Fibroblast of mammary gland (primary cell): ENCODE measurements at places on chromosomes 13 and 19.
A peak's percentile ranks its signal among the peaks of the same experiment; 100 is the strongest.

- peak; percentile 48 for DNase-seq
Observed at GRCh38 chr13:111474136-111475002, 153.9 kb downstream of the TEX29 start.

DNA sequence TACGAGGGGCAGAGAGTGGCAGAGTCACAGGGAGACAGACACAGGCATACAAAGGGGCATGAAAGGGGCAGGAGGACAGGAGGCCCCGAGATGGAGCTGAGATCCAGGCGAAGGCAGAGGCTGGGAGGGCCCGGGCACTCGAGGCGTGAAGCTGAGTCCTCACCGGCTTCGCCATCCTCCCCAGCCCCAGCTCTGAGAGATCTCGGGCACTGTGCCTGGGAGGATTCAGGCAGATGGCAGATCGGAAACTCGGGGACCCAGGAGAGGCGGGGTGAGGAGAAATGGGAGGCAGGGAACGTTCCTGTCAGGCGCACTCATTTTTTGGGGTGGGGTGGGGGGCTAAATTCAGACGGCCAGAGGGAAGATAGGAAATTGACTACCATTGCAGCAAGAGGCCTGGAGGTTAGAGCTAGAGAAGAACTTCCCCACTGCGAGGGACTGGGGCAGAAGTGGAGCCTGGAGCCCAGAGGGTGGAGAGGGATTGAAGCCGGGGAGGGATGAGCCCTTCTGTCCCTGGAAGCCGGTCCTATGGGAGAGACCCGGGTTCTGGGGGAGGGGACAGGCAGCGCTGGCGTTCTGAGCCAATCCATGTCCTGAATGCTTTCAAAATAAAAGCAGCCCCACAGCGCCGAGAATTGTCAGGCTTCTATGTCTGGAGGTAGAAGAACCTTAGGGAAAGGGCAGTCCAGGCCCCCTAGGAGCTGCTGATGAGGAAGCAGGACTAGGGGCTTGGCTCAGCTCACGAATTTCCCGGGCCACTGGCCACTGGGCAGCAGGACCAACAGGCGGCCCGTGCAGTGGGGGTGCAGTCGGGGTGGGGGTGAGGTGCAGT, 12.6 kb downstream of the LRRC4B start:
- DNase-seq = no peak

DNA sequence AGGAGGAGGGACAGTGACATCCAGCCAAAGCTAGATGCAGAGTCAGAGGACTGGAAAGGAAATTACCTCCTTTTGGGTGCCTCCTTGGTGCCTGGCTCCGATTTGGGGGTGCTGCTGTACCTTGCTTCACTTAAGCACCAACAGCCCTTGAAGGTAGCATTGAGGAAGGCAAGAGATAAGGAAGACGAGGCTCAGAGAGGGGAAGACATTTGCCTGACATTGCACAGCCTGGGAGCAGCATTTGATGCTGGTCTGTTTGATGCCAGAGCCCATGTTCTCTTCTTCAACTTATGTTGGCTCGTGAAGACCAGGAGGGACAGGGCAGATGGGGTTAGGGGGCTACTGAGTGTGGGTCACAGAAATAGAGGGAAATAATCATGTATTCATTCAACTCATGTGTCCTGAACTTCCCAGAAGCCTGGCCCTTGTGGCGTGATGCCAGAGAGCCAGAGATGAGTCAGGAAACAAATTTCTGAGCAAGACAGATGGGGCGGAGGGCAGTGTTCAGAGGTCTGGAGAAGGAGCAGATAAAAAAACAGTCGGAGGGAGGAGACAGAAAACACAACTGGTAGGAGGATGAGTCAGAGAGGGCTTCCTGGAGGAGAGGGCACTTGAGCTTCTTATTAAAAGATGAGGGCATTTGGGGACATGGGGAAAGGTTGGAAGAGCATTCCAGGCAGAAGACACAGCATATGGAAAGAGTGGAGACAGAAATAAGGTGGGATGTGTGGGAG, 3.0 kb upstream of the C19orf81 start:
- peak; percentile 88 for DNase-seq

DNA sequence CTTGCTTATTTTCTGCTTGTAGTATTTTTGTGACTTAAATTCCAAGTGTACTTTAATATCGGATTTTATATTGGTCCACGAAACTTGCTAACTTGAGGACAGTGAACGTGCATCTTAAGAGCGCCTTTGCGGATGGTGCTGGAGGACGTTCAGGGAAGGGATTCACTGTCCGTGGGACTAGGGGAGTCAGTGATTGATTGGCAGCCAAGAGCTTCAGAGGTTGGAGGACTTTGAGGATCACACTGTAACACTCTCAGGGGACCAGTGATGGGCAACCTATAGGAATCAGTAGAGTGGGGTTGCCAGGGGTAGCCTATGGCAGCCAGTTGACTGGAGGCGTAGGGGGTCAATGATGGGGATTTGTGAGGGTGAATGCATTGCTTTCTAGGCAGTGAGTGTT, 516 bp downstream of the ZNF175 start:
- DNase-seq = no peak

DNA sequence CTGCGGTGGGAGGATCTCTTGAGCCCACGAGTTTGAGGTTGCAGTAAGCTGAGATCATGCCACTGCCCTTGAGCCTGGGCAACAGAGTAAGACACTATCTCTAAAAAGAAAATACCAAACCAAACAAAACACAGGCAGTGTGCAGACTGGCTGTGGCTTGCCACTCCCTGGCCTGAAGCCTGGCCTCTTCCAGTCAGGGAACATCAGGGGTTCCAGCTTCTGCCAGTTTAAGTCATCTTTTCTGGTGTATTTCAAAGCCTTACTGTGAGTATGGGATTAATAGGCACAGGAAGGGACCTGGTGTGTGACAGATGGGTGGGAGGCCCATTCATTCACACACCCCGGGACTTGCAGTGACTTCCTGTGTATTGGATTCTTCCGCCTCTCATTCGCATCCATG, 27.0 kb upstream of the F2RL3 start:
- DNase-seq = no peak

GRCh38 chr19:3186160-3186688, 494 bp downstream of the NCLN start:
- DNase-seq = peak; percentile 14

DNA sequence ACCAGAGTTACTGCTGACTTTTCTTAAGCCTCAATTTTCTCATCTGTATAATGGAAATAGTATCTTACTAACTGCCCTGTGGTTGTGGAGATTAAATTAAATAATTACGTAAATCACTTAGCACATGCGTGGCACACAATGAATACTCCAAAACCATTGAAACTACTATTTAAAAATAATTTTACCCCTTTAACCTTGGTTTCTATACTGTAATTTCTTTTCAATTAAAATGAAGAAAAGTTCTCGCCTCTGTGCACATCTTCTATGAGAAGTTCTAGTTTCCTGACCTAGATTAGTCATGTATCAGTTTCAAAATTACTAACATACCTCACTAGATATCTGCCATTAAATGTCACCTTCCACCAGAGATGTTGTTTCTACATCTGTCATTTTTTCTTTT, 5.7 kb downstream of the SLITRK1 start:
- DNase-seq = no peak

DNA sequence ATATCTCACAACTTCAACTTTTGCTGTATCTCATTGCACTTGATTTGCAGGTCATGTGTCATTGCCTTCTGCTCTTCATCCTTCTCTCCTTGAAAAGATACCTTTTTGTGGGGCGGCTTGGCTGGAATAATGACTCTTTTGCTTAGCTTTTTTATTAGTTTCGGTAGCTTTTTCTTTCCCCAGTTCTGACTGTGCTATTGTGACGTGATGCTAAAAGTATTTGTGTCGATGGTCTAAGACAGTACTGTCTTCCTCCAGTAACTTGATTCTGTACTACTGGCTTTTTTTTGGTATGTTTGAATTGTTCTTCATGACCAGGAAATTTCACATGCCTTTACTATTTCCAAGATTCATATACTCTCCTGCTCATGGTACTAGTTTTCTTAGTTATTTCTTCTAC, 63.1 kb downstream of the SLITRK1 start:
- peak; percentile 36 for DNase-seq

DNA sequence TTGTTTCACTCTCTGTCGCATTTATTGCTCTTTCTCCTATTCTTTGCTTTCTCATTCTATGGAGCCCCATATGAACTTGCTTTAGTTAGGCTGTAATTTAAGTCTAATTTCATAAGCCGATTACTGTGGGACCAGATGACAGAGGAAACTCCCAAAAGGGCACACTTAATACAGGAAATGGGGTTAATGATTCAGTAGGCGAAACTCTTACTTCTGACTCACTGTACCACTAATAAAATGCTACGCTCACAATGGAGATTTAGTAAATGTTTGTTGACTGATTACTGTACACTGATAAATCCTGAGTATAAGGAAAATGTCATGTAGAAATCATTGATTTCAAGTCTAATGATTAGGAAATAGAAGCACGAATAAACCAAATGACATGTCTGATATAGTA, 276.4 kb downstream of the KLF5 start:
- DNase-seq = peak; percentile 87

- no peak for DNase-seq
Observed at GRCh38 chr13:75907044-75907443, 270.9 kb downstream of the LMO7 start.

GRCh38 chr19:49744946-49745381, 18.1 kb downstream of the TSKS start:
- DNase-seq = no peak
